NCI-H146 (cell line): ENCODE measurements at places on chromosomes 7 and 10.

GRCh38 chr7:52689912-52690311, 345.5 kb upstream of the POM121L12 start:
- no peak for DNase-seq

- DNase-seq = no peak
These were observed 94.4 kb upstream of the STEAP4 start for GRCh38 chr7:88401009-88401623.

DNA sequence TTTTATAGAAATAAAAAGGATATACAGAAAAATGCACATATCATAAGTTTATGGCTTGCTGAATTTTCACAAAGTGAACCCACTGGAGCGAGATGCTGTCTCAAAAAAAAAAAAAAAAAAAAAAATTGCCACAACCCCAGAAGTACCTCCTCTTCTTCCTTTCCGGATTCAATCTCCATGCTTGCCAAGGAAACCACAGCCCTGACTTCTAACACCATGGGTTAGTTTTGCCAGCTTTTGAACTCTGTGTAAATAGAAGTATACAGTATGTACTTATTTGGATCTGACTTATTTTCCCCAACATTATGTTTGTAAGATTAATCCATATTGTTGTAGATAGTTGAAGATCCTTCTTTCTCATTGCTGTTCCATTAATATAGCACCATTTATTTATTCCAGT, 40.0 kb downstream of the FANK1 start:
- DNase-seq = no peak

- DNase-seq = peak; percentile 14
These were observed 22.7 kb upstream of the GTF2IRD1 start for GRCh38 chr7:74430961-74431466.

DNA sequence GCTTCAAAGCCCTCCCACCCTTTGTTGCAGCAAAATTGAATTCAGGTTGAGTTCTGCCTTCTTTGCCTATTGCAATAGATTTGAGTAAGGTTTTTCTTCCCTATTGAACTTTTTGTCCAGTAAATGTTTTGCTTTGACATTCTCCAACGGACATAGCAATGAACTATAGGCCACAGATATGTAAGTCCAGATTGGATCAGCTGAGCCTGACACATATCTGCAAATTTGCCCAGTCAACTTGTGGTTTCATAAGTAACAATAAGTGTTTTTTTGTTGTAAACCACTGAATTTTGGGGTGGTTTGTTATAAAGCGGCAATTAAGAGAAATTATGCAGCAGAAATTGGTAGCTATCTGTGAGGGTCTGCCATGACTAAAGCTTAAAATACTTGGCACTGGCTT, 332.1 kb upstream of the SORCS1 start:
- DNase-seq = no peak

- peak; percentile 47 for DNase-seq
These were observed at the start of gene SMO for GRCh38 chr7:129188372-129188891. TSS of gene SMO (plus strand) at chr7:129188633. CDS start at chr7:129189152, 519 bp downstream.

- no peak for DNase-seq
These were observed 8.3 kb upstream of the PPP1R35 start for GRCh38 chr7:100444311-100445278.

DNA sequence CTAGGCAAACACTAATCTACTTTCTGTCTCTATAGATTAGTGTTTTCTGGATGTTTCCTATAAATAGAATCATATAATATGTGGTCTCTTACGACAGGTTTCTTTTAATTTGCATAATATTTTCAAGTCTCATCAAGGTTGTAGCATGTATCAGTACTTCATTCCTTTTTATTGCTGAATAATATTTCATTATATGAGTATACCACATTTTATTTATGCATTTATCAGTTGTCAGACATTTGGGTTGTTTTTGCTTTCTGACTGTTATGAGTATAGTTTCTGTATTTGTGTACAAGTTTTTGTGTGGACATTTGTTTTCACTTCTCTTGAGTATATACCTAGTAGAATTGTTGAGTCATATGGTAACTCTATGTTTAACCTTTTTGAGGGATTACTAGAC, 48.2 kb downstream of the SHOC2 start:
- no peak for DNase-seq

- DNase-seq = no peak
These were observed 2.2 kb upstream of the LGI1 start for GRCh38 chr10:93755443-93756116.

- DNase-seq = no peak
These were observed 18.4 kb upstream of the HABP2 start for GRCh38 chr10:113534423-113534822.

GRCh38 chr7:143013893-143014292, 13.0 kb downstream of the OR9A2 start:
- no peak for DNase-seq

- DNase-seq = no peak
These were observed 23.1 kb upstream of the DRGX start for GRCh38 chr10:49419005-49419404.

- no peak for DNase-seq
These were observed 92.5 kb downstream of the KLF6 start for GRCh38 chr10:3692387-3692999.

DNA sequence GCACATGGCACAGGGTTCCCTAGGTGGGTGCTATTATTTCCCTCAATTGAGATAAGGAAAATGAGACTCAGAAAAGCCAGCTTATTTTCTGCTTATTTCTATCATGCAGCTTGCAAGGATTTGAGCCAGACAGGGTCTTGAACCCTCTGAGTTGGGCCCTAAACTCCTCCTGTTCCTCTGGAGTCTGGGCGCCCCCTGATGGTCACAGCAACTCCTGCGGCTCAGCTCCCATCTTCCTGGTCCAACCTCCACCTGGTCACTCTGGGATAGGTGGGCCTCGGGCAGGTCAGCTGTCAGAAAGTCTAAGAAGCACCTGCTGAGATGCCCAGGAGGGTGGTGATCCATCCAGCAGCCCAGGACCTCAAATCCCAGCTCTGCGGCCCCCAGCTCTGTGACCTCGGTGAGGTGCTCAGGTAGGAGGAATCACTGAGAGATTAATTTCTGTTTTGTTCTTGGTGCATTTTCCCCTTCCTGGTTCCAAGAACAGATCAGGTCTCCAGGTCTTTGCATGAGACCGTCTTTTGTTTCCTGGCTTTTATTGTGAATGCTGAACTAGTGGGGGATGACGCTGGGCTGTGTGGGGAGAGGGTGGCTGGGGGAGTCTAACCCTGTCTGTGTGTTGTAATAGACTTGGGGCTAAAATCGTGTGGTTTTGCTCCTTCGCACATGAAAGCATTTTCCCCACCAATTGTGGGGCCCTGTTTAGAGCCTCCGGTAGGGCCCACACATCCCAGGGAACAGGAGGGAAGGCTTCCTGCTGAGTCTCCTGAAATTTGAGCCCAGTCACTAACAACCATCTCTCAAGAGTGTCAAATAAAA, 32.8 kb downstream of the TMEM130 start:
- DNase-seq = peak; percentile 62

DNA sequence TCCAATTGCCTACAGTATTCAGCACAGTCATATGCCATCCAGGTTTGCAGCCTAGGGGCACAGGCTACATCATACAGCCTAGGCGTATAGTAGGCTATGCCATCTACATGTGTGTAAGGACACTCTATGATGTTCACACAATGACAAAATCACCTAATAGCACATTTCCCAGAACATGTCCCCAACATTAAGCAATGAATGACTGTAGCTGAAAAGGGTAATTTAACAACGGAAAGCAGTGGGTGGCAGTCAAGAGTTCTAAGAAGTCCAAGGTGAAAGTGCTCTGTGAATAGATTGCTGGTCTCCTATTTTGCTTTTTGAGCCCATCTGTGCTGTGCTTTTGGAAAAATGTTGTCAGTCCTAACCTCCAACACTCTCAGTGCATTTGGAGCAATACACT, 162.6 kb downstream of the KLF6 start:
- DNase-seq = no peak

GRCh38 chr7:100493476-100494264, 9.9 kb downstream of the NYAP1 start:
- peak; percentile 18 for DNase-seq

- DNase-seq = no peak
These were observed 141.9 kb downstream of the ADK start for GRCh38 chr10:74292871-74293427.

- DNase-seq = no peak
These were observed 190.8 kb downstream of the TRIL start for GRCh38 chr7:28767356-28767755.

- no peak for DNase-seq
These were observed 621.0 kb downstream of the PARD3 start for GRCh38 chr10:34193931-34194626.

- peak; percentile 21 for DNase-seq
These were observed 150.9 kb upstream of the MBL2 start for GRCh38 chr10:52923520-52923919.

DNA sequence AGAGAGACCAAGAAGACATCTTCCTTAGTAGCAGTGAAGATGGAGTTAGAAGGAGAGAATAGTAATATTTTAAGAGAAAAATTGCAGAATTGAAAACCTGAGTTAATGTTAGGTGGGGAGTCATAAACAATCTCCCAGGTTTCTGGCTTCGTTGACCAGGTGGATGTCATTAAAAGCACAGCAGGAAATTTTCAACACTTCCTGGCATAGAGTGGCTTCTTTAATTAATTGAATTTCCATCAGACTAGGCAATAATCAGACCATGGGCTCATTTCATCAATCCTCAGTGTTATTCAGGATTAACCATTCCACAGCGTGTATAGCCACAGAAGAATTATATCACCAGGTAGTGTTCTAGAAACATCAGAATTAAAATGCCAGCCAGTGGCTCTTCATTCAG, 268.2 kb downstream of the CCDC3 start:
- DNase-seq = peak; percentile 72

DNA sequence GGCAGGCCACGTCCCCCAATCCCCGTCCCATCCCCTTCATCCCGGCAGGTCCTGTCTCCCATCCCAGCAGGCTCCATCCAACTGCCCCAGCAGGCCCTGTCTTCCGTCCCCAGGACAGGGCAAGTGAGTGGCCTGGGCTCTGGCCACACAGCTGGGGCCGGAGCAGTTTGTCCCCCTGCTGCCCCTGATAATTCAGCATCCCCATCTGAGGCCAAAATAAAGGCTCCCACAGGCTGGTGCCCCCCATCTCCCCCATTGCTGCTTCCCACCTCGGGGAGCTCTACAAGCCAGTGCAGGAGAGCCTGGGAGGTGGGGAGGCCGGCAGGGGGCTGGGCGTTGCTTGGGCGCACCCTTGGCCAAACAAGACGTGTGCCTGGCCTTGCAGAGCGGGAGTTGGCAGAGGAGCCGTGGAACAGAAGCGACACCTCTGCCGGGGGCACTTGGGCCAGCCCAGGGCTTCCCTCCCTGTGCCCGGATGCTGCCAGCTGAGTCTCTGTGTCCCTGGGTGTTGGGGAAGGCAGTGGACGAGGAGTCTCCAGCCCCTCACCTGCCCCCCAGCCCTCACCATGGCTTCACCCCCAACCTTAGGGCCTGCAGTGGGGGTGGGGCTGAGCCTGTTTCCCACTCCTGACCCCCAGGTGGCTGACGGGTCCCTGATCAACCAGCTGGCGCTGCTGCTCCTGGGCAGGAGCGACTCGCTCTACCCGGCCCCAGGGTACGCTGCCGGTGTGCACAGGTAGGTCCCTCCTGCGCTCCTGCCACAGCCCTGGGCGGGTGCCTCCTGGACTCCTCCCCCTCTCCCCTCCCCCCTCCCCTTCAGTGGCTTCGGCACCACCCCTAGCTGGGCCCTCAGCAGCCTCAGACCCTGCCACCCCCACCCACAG, 14.0 kb downstream of the AP5Z1 start:
- DNase-seq = no peak

DNA sequence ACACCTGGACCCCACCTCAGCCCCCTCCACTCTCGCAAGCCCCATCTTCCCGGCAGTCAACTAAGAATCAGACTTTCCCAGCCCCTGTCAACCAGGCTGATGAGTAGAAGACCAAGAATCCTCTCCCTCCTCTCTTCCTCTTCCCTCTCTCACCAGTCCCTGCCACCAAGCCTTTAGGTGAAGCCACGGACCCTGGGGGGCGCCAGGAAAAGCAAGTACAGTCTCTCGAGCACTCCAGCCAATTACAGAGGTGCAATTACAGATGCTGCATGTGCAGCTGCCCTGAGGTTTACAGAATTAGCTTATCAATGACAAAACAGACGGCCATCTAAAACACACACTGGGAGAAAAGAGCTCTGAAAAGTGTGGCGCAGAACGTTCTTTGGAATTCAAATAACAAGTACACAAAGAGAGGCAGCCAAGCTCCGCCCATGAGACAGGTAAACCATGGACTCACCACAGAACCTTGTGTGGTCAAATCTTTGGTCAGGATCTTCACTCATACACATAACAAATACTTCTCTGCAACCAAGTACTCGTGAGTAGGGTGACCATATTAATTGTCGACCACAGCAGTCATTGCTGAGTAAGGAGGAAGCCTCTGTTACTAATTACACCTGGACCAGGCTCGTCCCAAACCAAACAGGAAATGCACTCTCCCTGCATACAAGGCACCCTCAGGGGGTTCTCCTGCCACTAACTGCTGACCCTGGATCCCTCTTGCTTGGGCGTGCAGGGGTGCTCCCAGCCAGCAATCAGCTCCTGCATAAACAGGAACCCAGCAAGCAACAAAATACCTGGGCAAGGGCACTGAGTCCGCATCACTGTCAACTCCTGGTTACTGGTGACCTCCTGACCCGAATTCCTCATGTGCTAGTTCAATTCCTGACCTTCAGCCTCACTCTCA, 189.2 kb downstream of the FAM107B start:
- peak; percentile 90 for DNase-seq

GRCh38 chr10:24465124-24465874, 256.4 kb downstream of the KIAA1217 start:
- DNase-seq = no peak

DNA sequence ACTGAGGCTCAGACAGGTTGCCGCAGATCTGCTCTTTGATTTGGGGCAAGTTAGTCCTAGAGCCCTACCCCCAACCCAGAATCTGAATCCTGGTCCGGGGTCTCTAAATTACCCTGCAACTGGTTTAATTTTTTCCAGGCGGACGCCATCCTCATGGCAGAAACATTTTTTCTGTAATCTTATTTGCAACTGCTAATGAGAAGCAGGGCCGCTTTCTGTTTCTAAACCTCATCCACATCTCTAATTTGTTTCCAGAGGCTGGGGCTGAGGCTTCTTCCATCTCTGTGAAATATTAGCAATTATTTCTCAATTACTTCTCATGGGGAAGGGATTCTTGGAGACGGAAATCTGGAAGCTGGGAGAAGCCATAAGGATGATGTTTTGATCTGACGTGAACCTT, 261.6 kb downstream of the RPS24 start:
- no peak for DNase-seq

- DNase-seq = no peak
These were observed 2.8 kb downstream of the PDGFA start for GRCh38 chr7:516606-517456.

- DNase-seq = no peak
These were observed 171.4 kb upstream of the INHBA start for GRCh38 chr7:41874201-41874785.
